Neural progenitor cell (in vitro differentiated cells): ENCODE measurements at places on chromosomes 11 and 22. TPM values are rescaled to one million over a fixed set of nuclear protein-coding genes. Genes with fewer than 3 reads are reported as not detected.

- no peaks in the 10 kb centered on the region for H3K36me3 ChIP-seq
- no peak overlapping the region for H3K4me3 ChIP-seq
- no peaks in the 10 kb centered on the region for H3K4me1 ChIP-seq
- no peak for DNase-seq
- H3K27me3 ChIP-seq: no peaks in the 10 kb centered on the region
Measured at GRCh38 chr11:81059356-81059755, 1618.5 kb upstream of the TENM4 start.

DNA sequence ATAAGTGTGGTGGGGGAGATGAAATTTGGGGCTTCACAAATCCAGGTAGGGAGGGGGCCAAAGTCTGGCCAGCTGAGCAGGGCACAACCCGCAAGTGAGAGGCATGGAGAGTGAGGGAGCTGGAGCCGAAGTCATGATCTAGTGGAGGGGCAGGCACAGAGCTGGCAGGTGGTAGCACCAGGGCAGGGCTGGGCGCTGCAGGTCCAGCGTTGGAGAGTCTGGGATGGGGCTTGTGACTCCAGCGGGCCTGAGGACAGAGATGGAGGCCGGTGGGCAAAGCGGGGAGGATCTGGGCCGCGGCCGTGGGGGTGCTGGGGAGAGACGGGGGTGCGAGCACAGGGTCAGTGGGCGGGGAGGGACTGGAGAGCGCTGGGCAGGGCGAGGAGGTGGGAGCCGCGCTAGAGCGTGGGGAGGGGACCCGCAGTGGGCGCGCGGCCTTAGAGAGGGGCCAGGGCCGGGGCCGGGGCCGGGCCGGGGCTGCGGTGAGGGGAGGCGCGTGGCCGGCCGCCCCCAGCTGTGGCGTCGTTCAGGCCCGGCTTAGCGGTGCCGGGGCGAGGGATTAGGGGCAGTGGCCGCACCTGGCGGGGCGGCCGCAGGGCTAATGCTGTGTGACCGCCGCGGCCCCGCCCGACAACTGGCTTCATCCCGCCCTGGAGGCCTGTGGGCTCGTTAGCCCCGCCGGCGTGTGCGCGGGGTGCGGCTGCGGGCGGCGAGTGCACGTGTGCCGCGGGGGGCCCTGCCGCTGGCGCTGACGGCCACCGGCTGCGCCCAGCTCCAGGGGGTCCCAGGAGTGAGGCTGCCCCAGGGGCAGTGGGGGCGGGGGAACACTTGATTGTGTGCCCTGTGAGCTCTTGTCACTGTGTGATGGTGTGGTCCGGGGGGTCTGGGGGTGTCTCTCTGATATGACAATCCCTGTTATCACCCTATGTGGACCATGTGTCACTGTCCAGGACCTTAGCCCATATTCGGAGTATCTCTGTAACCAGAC is 23.6 kb upstream of the MYOD1 start:
- DNase-seq: peak; percentile 85
- H3K4me3 ChIP-seq: peak overlapping the region; percentile 39
- peaks cover 20% of the 10 kb centered on the region for H3K4me1 ChIP-seq
- H3K27ac ChIP-seq: no peak overlapping the region
- H3K36me3 ChIP-seq: no peaks in the 10 kb centered on the region
- peaks cover 71% of the 10 kb centered on the region for H3K27me3 ChIP-seq

DNA sequence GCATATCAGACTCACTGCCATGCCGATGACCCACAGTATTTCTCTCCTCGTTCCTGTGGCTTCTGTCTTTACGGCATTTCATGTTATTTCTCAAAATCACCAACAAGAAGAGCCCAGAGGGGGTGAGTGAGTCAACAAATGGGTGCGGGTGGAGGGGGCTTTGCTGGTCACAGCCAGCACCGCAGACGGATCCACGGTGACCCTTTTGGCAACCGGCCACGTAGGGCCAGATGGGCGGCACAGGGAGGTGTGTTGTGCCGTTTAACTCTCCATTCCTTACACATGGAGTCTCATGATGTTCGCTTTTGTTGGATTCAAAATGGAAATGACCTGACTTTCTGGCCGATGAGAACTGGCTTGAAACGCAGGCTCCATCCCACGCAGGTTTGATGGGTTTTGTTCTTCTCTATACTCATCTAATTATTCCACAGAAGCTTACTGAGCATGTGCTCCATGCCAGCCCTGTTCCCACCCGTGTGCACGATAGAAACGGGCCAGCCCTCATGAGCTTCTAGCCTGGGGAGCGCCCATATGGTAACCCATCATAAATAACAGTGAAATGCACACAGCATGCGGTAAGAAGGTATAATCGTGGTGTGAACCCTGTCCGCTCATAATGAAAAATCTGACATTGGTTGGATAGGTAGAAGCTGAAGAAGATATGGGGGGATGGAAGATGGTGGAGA is 319.9 kb downstream of the BRD1 start:
- no peaks in the 10 kb centered on the region for H3K27me3 ChIP-seq
- no peak overlapping the region for H3K4me3 ChIP-seq
- DNase-seq: no peak

- no peak overlapping the region for H3K27ac ChIP-seq
- no peaks in the 10 kb centered on the region for H3K36me3 ChIP-seq
- peaks cover 71% of the 10 kb centered on the region for H3K27me3 ChIP-seq
- no peak overlapping the region for H3K4me3 ChIP-seq
Measured at GRCh38 chr11:2474059-2474901, 29.5 kb downstream of the KCNQ1 start.

Gene LGR4
- 219 and 274 TPM in 2 replicates for total RNA-seq

Gene MS4A12
- not detected in 2 replicates for total RNA-seq

Gene BMAL1
- total RNA-seq: 4.5 and 26.5 TPM in 2 replicates

Gene BATF2
- 0.28 TPM in 1 of 2 replicates, not detected in the other for total RNA-seq
